ENCODE measurements at places on chromosomes 1 and 21.
A peak's percentile ranks its signal among the peaks of the same experiment; 100 is the strongest.

DNA sequence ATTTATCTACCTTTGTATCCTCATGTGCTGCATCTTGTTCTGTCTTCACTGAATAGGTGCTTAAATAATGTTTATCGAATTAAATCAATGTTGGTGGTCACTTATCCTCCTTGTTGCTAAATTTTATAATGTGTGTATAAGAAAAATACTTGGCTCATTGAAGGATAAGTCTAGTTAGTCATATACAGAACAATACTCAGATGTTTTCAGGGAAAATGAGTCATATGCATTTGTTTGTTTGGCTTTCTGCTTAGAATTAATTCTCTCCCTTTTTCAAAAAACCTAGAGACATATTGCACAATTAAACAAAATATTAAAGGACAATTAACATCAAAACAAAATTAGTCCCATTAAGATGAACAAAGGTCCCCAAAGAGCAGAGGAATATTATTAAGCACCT is 89.0 kb downstream of the UBE2U start:
- no peaks in the 10 kb centered on the region for H3K27me3 ChIP-seq
- DNase-seq: no peak
- no peaks in the 10 kb centered on the region for H3K36me3 ChIP-seq
- no peak overlapping the region for H3K4me3 ChIP-seq
- H3K4me1 ChIP-seq: no peaks in the 10 kb centered on the region

DNA sequence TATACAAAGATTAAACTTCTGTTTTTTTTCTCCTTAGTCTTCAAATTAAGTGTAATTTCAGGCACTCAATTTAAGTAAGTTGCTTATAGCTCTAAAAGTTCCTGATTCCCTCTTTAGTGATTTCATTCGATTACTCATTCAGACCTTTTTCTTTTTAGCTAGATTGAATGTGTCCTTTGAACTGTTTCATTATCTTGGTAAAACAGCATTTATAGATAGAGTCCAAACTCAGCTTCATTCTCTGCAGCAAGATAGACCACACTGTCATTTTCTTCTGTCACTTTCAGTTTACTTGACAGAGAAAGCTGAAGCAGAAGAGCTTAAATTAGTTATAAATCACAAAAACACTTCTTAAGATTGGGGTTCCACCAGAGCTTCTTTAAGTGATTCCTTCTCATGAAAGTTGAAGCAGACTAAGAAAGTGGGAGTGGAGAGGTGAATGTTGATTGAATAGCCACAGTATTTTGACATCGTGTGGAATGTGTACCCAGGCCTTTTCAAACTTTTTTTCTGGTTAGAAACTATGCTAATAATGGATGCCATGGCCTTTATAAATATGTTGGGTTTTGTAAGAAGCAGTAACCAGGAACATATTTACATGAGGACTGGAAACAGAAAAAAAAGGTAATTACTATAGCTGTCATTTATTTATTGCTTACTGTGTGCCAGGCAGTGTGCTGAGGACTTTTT is 52.2 kb downstream of the ZBTB40 start:
- no peak overlapping the region for H3K4me3 ChIP-seq
- peaks cover 29% of the 10 kb centered on the region for H3K4me1 ChIP-seq
- H3K27ac ChIP-seq: peak overlapping the region; percentile 30
- no peaks in the 10 kb centered on the region for H3K36me3 ChIP-seq
- H3K27me3 ChIP-seq: no peaks in the 10 kb centered on the region

GRCh38 chr1:50348449-50349241 is 74.6 kb downstream of the DMRTA2 start:
- H3K36me3 ChIP-seq: no peaks in the 10 kb centered on the region
- no peak overlapping the region for H3K27ac ChIP-seq
- H3K27me3 ChIP-seq: peaks cover 2% of the 10 kb centered on the region

DNA sequence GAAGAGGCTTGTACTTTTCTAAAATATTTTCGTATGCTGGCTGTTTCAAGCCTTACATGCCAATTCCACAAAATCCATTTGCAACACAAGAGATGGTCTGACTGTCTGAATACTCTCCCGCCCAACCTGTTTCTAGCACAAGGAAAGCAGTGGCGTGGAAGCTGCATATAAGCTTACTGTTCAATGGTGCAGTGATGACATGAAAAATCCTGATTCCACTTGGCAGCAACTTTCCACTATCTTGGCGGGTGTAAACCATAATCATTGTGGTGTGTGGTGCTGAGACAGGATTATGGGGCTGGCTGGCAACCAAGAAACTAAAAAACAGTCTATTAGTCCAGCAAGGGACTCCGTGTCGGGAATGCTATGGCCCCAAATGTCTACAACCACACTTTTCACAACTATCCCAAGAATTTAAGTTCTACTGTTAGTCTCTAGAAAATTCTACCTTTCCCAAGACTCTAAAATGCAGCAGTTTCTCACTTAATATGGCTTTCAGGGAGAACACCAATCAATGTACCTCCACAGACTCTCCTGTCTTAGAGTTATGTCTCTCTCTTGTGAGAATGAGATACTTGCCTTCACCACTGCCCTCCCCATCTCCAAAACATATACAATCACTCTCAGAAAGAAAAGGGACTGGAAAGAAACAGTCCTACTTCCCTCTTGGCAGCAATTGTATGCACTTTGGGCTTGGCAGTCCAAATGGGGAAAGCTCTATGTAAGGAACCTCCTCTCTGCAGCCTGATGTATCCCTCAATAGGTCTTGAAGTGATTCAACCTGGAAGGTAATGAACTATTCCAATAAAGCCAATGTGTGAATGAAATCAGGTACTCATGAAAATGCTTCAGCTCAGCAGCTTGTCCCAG is 9.5 kb downstream of the COLGALT2 start:
- no peaks in the 10 kb centered on the region for H3K4me1 ChIP-seq
- H3K27ac ChIP-seq: no peak overlapping the region
- H3K36me3 ChIP-seq: no peaks in the 10 kb centered on the region

GRCh38 chr1:243959998-243960397 is 91.1 kb upstream of the ZBTB18 start:
- H3K4me3 ChIP-seq: no peak overlapping the region
- H3K36me3 ChIP-seq: no peaks in the 10 kb centered on the region
- DNase-seq: no peak
- no peak overlapping the region for H3K27ac ChIP-seq

- no peak overlapping the region for H3K27ac ChIP-seq
- H3K4me1 ChIP-seq: no peaks in the 10 kb centered on the region
- no peaks in the 10 kb centered on the region for H3K27me3 ChIP-seq
- no peaks in the 10 kb centered on the region for H3K36me3 ChIP-seq
- no peak overlapping the region for H3K4me3 ChIP-seq
- DNase-seq: no peak
Measured at GRCh38 chr1:111903148-111903870, 86.2 kb downstream of the KCND3 start.

DNA sequence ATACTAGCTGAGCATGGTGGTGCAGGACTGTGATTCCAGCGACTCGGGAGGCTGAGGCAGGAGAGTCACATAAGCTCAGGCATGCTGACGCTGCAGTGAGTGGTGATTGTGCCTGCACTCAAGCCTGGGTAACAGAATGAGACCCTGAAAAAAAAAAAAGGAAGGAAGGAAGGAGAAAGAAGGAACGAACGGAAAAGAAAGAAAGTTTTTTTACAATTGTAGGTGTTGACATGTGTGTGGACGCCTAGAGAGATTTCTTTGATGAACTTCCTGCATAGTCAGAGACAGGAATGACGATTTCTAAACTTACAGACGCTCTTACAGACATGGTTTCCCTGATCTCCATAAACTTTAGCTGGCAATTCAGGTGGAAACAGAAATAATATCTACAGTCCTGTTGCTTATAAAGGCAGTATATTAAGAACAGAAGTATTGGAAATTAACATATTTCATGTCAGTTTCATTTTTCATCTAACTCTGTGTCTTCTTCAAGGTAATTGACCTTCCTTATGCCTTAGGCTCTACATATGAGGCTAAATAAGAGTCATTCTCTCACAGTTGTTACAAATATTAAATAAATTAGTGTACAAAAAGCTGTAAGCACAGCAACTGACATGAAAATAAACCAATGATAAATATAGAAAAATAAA is 4.1 kb downstream of the SAMSN1 start:
- H3K4me1 ChIP-seq: no peaks in the 10 kb centered on the region
- H3K27me3 ChIP-seq: no peaks in the 10 kb centered on the region
- H3K36me3 ChIP-seq: no peaks in the 10 kb centered on the region
- no peak for DNase-seq

DNA sequence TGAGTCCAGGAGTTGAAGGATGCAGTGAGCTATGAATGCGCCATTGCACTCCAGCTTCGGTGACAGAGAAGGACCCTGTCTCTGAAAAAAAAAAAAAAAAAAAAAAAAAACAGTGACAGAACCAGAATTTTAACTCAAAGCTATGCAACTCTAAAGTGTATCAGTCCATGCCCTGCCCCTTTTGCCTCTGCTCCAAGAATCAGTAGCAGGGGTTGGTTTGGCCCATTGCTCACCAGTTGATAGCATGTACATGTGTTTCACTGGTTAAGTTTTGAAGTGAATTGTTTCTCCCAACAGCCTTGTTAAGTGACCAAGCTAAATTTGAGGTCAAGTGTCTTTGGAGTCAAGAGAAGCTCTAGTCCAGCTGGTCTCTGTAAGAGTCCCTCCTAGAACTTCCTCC is 245.9 kb downstream of the PLPP3 start:
- H3K27me3 ChIP-seq: no peaks in the 10 kb centered on the region
- H3K4me1 ChIP-seq: peaks cover 30% of the 10 kb centered on the region
- no peak overlapping the region for H3K4me3 ChIP-seq

- no peaks in the 10 kb centered on the region for H3K36me3 ChIP-seq
- H3K4me3 ChIP-seq: no peak overlapping the region
- no peak overlapping the region for H3K27ac ChIP-seq
- peaks cover 98% of the 10 kb centered on the region for H3K27me3 ChIP-seq
Measured at GRCh38 chr21:36700971-36701755, 2.2 kb downstream of the SIM2 start.

DNA sequence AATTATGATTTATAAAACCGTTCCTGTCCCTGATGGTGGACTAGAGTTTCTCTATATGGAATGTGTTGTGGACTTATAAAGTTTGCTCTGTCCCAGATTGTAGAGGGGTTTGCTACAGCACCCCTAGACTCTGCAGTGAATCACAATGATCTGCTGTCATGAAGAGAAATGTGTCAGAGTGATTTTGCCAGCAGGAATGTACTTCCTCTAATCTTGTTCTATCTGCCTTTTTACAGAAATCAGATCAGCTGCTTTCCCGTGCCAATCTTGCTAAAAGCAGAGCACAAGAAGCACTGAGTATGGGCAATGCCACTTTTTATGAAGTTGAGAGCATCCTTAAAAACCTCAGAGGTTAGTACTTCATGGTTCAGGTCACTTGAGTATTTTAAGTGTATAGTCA is 52.0 kb downstream of the LAMC2 start:
- no peak overlapping the region for H3K27ac ChIP-seq
- H3K4me3 ChIP-seq: no peak overlapping the region
- peaks cover 28% of the 10 kb centered on the region for H3K4me1 ChIP-seq
- no peaks in the 10 kb centered on the region for H3K27me3 ChIP-seq
- DNase-seq: no peak

DNA sequence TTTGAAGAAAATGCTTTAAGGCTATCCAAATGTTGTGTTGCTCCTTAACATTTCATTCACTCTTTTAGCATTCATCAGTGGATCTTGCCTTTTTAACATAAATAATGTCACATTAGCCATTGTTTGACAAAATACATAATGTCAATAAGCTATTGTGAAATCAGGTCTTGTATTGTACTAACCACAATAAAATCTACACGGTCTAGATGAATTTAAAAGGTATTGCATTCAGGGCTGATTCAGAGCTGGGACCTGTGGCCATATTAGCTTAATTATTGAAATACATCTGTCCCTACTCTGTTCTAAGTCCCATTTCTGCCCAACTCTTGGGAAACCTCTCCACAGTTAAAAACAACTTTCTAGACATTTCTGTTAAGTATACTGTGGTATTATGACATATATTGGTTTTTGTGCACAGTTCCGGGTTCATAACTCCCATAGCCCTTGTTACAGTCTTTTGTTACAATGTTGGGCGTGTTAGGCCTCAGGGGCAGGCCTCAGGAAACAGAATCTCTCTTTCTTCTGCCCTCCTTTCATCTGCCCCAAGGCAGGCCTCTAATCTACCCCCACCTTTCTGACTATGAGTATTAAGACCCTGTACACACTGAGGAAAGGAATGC is 44.7 kb upstream of the CITED4 start:
- H3K27me3 ChIP-seq: no peaks in the 10 kb centered on the region
- no peaks in the 10 kb centered on the region for H3K36me3 ChIP-seq
- no peak for DNase-seq
- no peak overlapping the region for H3K4me3 ChIP-seq
- H3K4me1 ChIP-seq: no peaks in the 10 kb centered on the region

DNA sequence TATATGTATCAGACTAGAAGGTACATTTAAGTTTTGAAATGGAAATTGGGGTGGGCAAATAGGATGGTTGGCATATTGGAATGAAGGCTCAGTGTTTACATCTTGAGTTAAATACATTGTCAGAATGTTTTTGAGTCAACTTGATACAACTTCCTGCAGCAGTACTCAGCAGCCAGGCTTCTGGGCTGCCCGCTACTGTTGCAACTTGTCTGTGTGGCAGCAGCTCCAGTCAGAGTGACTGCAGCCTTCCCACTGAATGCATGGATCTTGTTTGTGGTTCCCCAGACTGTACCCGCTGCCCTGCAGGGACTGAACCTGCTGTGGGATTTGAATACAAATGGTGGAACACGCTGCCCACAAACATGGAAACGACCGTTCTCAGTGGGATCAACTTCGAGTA is 24.9 kb upstream of the SARS1 start:
- DNase-seq: no peak
- no peaks in the 10 kb centered on the region for H3K27me3 ChIP-seq
- H3K4me3 ChIP-seq: no peak overlapping the region
- no peaks in the 10 kb centered on the region for H3K36me3 ChIP-seq
- H3K27ac ChIP-seq: no peak overlapping the region

DNA sequence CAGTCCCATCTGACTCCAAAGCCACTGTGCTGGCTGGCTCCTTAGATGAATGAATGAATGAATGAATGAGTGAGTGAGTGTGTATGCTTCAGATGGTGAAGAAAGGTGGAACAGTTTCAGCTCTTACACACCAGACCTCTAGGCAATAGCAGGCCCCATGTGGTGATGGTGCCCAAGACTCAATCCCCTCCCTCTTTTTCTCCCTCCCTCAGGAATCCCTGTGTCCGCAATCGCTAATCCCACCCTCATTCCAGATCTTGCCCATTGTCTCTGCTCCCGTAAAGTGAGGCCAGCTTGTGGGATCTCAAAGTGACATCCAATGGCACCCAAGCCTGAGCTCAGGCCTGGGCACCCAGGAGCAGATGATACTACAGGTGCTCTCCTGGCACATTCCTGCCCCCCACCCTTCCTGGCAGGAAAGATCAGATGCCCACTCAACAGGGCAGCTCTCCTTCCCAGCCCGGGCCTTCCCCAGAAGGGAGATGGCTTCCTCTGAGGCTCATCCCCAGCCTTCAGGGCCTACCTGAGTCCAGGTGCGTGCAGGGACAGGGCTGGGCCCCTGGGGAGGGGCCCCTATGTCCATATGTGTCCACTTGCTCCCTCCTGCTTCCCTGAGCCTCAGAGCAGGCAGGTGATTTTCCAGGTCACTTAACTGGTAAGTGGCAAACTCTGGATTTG is 106.4 kb downstream of the HMGB4 start:
- DNase-seq: no peak
- no peaks in the 10 kb centered on the region for H3K27me3 ChIP-seq
- peaks cover 4% of the 10 kb centered on the region for H3K4me1 ChIP-seq
- no peak overlapping the region for H3K4me3 ChIP-seq

All from hepatocyte (in vitro differentiated cells).